ENCODE measurements at places on chromosomes 1 and 21.

- no peak for DNase-seq
Measured at GRCh38 chr21:35226968-35227744, 178.1 kb upstream of the RUNX1 start.

GRCh38 chr21:8993943-8994639 is 1527.3 kb upstream of the TPTE start:
- DNase-seq = no peak

DNA sequence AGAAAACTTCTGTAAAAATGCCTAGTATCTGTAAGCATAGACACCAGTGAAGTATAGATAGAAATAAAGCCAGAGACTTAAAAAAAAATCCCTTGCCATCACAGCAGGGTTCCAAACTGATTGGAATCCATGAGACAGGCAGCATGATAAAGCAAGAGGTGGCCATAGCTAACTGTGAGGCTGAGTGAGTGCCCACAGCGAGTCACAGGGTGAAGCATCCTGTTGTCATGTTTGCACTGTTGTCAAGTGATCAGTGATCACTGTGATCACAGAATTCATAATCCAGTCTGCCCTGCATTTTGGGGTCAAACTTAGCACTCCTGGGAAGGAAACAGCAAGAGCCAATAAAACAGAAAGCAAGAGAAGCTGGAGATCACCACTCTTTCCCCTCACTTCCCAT is 33.3 kb downstream of the LRRC8B start:
- no peak for DNase-seq

DNA sequence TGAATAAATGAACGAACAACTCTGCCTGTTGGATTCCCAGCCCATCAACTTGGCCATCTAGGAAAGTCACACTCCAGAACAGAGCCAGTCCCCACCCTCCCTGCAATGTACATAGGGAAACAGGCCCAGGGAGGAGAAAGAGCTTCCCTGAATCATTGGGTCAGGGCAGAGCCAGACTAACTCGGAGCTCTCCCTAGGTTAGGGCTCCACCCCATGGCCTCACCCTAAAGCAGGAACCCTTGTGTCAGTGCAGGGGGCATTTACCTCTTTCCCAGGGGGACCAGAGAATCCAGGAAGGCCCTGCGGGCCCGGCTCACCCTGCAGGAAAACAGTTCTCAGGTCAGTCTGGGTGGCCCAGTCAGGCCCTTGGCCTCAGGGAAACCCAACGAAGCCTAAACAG is 11.6 kb downstream of the COL9A2 start:
- no peak for DNase-seq

- DNase-seq = no peak
Measured at GRCh38 chr1:67472056-67472455, 41.9 kb upstream of the SERBP1 start.

DNA sequence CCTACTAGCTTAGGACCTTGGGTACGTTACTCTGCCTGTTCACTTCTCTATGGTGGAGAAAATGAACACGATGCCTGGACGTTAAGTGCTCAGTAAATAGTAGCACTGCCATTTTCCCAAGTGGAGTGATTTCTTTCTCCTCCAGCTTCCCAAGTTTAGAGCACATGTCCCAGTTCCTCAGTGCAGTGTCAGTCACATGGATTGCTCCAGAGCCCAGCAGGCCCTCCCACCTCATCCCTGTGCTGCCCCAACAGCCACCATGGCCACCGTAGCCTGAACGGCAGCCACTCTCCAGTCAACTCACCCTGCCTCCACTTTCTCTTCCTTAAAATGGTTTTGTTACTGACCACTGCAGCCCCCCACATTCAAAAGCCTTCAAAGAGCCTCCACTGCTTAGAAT is 8.5 kb downstream of the STMN1 start:
- no peak for DNase-seq

DNA sequence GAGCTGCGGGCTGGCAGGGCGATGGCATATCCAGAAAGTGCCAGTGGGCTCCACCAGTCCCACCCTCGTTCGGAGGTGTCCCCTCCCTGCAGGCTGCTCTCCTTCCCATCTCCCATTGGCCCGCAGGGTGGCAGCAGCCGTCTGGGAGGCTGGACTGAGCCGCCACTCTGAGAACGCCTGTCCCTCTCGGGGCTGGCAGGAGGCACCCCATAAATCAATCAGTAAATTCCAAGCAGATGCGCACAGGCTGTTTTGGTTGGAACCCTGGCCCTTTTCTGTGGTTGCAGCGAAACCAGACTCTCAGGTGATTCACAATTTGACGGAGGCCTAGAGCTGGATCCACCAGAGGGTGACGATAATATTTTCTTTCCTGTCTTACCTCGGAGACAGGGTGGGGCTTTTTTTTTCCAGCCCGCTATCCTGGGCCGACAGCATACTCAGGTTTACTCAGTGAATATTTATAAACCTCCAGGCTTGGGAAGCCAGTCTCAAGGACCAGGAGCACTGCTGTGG is 99.7 kb downstream of the GLIS1 start:
- DNase-seq = no peak

DNA sequence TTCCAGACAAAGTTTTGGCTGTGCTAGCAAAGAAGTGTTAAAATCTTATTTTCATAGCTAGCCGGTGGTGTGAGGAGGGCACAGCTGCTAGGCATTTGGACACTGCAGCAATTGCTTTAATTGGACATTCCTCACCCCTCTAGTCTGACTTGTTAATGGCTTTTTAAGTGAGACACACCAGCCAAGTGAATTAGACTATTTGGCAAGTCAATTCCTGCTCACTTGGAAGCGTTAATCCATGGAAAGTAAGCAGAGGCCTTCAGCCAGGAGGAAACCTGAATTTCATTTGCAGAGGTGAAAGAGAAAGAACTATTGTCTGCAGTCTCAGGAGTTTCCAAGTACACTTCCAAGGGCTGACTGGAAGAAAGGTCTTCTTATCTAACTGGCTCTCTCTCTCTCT is 175.7 kb downstream of the ST6GALNAC3 start:
- DNase-seq = no peak

- DNase-seq = no peak
Measured at GRCh38 chr1:53582211-53583020, 123.2 kb downstream of the DMRTB1 start.

DNA sequence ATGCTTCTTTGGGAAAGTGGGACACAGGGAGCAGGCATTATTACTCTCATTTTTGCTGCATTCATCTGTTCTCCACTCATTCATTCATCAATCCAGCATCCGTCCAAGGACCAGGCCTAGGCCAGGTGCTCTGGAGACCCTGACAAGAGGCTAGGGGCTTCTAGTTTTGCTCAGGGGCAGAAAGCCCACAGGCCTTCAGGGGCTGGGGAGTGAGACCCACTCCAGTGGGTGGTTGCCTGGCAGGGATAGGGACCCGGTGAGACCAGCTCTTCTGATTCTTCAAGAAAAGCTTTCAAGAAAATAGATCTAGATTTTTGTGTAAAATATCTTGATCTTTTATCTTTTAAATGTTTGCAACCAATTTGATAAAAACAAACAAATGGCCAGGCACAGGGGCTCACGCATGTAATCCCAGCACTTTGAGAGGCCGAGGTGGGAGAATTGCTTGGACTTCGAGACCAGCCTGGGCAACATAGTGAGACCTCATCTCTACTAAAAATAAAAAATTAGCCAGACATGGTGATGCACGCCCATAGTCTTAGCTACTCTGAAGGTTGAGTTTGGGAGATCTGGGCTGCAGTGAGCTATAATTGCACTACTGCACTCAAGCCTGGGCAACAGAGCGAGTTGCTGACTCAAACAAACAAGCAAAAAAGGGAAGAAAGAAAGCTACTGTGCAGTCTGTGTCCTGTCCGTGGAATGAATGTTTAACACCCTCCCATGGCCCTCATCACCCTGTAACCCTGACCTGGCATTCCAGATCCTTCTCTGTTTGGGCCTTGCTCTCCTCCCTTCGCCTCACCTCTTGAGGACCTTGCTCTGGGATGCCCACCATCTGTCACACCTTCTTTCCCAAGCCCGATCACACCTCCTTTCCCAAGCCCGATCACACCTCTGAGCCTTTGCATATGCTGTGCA is 17.3 kb upstream of the LRP8 start:
- DNase-seq = no peak

GRCh38 chr1:228415853-228416216 is 826 bp downstream of the TRIM17 start:
- no peak for DNase-seq

- no peak for DNase-seq
Measured at GRCh38 chr1:209885403-209886218, 52.4 kb upstream of the SYT14 start.

- DNase-seq = no peak
Measured at GRCh38 chr1:85611425-85611824, 30.9 kb downstream of the CCN1 start.

GRCh38 chr1:179107706-179108629 is 26.1 kb downstream of the TOR3A start:
- DNase-seq = no peak

GRCh38 chr1:164803366-164803765 is 244.4 kb downstream of the PBX1 start:
- no peak for DNase-seq

DNA sequence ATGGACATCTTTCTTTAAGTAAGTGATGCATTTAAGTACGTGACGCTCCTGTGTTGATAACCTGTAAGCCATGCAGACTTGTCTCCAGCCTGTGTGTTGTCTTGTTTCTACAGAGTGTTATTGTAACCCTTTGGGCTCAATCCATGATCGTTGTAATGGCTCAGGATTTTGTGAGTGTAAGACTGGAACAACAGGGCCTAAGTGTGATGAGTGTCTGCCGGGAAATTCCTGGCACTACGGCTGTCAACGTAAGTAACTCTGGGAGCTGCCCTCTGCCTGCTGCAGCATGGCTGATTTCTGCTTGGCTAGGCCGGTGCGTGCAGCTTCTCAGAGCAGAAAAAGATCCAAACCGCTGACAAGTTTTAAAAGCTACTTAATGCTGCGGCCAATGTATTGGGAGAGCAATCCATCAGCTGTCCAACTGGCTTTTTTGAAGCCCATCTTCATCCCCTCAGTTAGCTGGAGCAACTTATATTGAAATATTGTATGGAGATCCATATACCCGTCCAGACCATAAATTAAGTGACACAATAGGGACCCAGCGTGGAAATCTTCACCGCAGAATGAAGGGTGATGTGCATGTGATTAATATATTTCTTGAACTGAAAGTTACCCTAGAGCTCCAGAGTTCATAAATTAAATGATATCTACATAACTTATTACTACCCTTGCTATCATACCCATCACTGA is 295.9 kb downstream of the NTNG1 start:
- no peak for DNase-seq

- DNase-seq = no peak
Measured at GRCh38 chr1:111184663-111185062, 15.8 kb downstream of the DENND2D start.

DNA sequence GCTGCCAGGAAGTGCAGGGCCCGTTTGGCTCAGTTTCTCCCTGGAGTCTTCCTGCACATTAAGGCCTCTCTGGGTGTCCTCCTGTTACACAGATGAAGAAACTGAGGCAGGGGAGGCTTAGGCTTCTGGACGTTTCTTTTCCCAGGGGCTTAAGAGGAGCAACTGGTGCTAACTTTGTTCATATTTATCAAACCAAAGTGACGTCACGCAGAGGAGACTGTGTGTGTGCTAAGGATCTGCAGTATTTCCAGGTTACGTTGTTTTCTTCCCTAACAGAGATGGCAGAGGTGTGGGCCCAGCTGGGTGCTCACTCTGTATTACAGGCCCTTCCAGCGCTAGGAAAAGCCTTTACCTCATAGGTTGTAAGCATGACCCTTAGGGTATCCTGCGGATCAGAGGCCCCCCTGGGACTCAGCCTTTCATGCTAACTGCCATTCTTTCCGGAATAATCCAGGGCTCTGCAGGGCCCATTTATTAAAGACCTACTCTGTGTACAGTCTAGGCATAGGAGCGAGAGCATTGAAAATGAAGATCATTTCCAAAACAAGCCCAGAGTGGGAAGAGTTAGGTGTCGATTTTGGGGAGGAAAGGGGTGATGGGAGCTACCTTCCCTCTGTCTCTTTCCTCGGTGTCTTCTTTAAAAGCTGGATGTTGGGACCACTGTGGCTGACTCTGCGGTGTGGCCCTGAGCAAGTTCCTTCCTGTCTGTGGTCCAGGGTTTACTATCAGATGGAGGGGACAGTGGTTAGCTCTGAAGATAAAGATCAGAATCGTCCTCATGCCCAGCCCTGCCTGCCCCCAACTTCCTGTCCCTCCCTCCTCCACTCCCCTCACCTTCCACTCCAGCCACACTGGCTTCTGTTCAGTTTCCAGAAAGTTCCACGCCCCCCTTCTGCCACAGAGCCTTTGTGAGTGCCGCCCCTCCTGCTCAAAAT is 4.6 kb downstream of the AGTRAP start:
- DNase-seq = no peak

DNA sequence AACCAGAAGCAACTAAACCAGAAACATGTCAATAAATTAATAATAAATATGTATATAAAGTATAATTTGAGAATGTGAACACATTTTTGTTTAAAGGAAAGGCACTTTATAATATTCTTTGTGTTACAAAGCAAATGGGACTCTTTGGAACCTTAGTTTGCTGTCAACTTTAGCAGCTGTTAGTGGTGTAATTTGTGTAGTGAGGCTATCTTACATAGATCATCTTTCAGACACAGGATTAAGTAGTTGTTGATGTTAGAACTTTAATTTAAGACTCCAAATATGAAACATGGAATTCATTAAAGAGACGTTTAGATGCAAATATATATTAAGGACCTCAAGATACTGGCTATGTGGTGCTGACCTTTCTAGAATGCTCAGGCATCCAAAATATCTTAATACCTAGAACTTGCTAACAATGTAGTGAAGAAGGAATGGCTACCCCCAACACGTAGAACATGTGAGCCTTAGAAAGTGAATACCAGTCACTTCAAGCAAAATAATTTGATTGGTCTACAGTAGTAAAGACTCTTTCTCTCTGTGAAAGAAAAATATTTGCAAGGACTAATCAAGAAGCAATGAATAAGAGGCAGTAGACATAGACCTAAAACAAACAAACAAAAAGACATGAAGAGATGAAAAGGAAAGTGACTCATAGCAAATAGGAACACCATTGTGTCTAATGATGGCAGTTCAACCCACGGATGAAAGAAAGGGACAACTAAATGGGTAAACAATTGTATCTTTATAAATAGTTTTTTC is 811.4 kb downstream of the USP25 start:
- no peak for DNase-seq

- no peak for DNase-seq
Measured at GRCh38 chr1:192939440-192939839, 119.7 kb downstream of the UCHL5 start.

DNA sequence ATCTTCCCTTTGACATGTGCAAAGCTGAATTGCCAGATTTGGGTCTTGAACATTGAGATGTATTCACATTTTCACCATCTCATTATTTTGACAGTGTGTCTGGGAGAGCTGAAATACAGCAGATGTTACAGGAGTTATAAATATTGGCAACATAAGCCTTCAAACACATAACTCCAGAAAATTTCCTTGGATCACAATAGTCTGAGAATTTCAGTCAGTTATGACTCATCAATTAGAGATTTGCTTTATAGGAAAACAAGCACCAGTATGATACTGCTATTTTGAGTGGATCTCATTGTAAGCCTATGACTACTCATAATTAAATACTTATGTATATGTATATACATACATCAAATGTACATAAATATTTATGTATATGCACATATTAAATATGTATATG is 1171.8 kb downstream of the AMY1C start:
- DNase-seq = no peak

- no peak for DNase-seq
Measured at GRCh38 chr1:44154049-44154448, 12.6 kb upstream of the KLF18 start.

All from substantia nigra (tissue), 51 donors.